GM04503 (cell line): ENCODE measurements at places on chromosomes 11 and 22.

DNA sequence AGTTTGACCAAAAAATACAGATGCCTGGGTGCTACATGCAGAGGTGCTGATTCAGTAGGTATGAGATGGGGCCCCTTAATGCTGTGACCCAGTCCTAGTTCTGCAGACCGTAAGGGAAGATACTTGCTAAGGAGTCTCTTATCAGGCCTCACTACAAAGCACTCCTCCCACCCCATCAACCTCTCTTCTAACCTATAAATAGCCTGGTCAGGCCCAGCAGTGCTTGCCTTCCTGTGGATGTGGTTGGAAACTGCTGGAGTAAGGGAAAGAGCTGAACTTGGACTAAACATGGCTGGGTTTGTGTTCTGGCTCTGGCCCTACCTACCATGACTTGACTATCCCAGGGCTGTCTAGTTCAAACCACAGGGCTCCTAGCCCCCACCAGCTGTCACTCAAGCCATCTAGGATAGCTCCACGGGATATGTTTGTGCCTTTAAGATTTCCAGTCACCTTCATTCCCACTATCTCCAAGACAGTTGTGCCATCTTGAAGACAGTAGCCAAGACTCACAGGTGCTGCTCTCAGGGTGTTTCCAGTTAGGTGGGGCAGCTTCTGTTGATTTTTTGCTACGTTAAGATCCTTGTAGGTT, 9.5 kb upstream of the DKK3 start:
- DNase-seq, result no peak

DNA sequence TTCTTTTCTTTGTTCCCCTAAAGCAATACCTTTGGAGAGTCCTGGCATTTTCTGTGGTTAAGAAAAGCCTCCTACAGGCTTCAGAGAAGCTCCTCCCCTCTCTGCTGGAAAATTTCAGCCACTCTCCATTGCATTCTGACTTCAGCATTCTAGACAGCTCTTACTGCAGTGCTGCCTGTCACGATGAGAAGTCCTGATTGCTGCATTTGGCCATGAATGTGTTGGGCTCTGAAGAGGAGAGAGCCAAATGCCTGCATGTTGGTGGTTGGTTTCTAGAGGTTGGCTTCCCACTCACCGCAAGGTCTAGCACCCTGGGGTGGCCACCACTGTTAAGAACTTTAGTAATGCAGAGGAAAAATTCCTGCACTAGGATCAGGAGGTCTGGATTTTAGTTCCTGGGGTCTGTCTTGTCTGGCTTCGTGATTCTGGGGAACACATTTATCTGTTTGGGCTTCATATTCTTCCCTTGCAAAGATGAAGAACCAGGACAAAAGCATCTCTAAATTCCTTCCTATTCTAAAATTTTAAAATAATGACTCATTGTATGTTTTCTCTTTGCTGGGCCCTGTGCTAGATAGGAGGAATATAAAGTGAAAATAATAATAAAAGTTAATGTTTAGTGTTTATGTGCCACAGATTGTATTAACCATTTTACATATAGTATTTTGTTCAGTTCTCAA, 38.1 kb downstream of the COA4 start:
- no peak for DNase-seq

- no peak for DNase-seq
Observed at GRCh38 chr11:8372641-8373381, 109.1 kb upstream of the LMO1 start.

- DNase-seq, result no peak
Observed at GRCh38 chr11:75032550-75032935, 43.8 kb downstream of the NEU3 start.

- peak; percentile 29 for DNase-seq
Observed at GRCh38 chr11:76918941-76919386, 58.2 kb downstream of the ACER3 start.

GRCh38 chr11:18853086-18853720, 61.6 kb upstream of the PTPN5 start:
- no peak for DNase-seq

- no peak for DNase-seq
Observed at GRCh38 chr11:71484248-71485062, 31.5 kb downstream of the NADSYN1 start.

- no peak for DNase-seq
Observed at GRCh38 chr22:47622541-47622940, 860.1 kb downstream of the TBC1D22A start.

DNA sequence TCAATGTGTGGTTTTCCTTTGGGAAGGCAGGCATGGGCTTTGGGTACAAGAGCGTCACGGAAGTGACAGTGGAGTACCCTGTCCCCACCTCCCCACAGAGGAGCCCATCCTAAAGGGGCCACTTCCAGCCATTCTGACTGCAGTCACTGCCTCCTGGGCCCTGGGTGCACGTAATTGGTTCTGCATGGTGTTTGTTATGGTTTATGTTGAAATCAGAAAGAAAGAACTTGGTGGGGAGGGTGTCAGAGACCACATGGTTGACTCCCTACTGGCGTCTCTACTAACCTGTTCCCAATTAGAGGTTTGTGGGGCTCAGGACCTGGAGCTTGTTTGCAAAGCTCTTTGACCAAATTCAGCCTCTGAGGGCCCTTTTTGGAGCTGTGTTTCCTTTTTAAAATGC, 40.8 kb downstream of the RIBC2 start:
- DNase-seq, result peak; percentile 69

- no peak for DNase-seq
Observed at GRCh38 chr11:72478669-72479068, 44.3 kb upstream of the CLPB start.

DNA sequence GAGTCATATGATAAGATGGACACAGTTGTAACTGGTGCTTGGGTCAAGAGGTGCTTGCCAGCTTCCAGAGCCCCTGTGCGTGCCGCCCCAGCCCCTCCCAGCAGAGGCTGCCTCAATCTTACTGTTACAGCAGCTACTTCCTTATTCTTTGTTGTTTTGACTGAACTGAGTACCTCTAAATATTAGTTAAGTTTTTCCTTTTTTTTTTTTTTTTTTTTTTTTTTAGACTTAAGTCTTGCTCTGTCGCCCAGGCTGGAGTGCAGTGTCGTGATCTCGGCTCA, 8.8 kb downstream of the ZBED4 start:
- no peak for DNase-seq

GRCh38 chr11:64855596-64856304, 11.3 kb upstream of the CDC42BPG start:
- no peak for DNase-seq
